T-cell (primary cell): ENCODE measurements at places on chromosomes 7 and 10.

GRCh38 chr7:120320218-120320961 lies 47.4 kb downstream of the KCND2 start:
- no peak for DNase-seq

DNA sequence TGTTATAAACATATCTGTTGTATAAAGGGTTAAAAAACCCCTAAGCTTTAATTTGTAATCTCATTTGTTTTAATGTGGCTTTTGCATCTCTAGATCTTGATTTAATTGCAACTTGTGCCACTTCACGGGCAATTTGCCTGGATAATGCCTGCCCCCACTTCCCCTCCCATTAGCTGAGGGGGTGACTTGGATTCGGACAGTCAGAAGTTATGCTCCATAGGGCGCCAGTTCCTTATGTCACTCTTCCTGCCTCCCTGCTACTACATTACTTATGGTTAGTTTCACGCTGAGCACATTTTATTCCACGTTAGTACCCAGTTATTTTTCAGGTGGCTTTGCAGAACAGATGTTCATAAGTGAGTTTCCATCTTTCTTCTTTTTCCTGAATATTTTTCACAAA lies 1015.2 kb upstream of the PHF14 start:
- DNase-seq, result no peak

DNA sequence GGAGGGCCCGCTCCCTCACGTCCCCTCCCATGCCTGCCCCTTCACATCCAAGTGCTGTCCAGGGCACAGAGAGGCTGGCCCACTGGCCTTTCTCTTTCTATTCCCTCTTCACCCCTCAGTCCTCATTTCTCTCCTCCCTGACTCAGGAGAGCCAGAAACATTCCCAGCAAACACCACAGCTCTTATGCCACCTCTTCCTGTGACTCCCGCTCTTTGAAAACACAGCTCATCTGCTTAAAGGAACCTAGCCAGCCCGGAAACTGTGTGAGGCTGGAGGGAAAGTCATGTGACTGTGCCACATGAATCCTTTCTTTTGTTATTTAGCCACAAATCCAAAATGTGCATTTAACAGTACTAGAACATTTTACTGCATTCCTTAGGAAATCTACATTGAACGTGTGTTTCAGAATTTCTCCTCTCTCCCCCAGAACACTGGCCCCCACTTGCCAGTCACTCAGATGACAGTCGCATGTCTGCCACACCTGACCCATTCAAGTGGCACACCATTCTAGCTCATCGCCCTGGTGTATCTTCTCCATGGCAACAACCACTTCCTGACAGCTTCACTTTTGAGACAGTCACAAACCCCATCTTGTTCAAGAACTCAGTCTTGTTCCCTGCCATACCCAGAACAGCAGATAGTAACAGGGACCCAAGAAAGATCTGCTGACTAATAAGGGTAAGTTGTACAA lies 42.8 kb downstream of the GRB10 start:
- DNase-seq, result peak; percentile 75

GRCh38 chr7:111126987-111127386 lies 36.1 kb downstream of the LRRN3 start:
- DNase-seq, result no peak

DNA sequence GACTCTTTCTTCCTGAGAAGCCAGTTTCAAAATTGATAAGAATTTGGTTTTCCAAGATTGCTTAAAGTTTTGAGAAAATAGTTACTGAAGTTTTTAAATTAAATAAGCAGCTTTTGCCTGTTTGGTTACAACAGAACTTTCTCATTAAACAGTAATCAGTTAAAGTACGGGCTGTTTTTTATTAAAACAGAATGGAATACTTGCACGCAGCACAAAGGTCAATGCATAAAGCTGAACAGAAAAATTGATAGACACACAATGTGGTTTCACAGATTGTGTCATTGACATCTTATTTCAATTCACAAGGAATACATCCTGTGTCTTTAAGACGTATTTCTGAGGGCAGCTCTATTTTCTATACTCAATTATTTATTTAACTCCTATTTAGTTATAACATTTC lies 192.2 kb downstream of the PRKG1 start:
- no peak for DNase-seq

DNA sequence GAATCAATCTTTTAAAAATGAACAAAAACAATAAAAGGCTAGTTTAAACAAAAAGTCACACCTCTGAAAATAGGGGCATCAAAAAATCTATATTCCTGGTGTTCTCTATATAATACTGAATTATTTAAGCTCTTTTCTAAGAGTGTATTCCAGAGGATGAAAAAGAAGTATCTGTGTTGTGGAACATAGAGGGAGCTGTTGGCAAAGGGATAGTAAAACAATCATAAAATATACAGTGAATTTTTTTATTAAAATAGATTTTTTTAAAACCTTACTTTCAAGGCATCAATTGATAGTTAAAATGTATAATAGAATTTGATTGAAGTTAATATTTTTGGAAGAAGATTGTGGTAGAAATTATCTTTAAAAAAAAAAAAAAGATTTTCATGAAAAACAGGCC lies 1409.1 kb upstream of the CELF2 start:
- DNase-seq, result no peak

GRCh38 chr7:81235997-81236396 lies 317.1 kb upstream of the SEMA3C start:
- DNase-seq, result no peak

- no peak for DNase-seq
These were observed 138.4 kb upstream of the HGF start for GRCh38 chr7:81908220-81908619.

DNA sequence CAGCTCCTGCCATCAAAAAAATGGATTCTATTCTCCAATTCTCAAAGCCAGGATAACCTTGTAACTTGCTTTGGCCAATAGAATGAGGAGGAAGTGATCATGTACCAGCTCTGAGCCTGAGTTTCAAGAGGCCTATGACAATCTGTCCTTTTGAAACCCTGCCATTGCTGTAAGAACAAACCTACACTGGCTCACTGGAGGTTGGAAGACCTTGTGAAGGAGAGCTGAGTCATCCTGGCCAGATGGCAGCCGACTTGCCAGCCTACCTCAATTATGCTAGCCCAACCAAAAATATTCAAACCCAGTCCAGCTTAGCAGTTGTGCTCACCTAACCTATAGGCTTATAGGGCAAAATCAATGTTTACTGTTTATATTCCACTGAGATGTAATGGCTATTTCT lies 93.0 kb downstream of the HGF start:
- DNase-seq, result no peak

- no peak for DNase-seq
These were observed 89.8 kb upstream of the TMEM72 start for GRCh38 chr10:44821290-44821689.

DNA sequence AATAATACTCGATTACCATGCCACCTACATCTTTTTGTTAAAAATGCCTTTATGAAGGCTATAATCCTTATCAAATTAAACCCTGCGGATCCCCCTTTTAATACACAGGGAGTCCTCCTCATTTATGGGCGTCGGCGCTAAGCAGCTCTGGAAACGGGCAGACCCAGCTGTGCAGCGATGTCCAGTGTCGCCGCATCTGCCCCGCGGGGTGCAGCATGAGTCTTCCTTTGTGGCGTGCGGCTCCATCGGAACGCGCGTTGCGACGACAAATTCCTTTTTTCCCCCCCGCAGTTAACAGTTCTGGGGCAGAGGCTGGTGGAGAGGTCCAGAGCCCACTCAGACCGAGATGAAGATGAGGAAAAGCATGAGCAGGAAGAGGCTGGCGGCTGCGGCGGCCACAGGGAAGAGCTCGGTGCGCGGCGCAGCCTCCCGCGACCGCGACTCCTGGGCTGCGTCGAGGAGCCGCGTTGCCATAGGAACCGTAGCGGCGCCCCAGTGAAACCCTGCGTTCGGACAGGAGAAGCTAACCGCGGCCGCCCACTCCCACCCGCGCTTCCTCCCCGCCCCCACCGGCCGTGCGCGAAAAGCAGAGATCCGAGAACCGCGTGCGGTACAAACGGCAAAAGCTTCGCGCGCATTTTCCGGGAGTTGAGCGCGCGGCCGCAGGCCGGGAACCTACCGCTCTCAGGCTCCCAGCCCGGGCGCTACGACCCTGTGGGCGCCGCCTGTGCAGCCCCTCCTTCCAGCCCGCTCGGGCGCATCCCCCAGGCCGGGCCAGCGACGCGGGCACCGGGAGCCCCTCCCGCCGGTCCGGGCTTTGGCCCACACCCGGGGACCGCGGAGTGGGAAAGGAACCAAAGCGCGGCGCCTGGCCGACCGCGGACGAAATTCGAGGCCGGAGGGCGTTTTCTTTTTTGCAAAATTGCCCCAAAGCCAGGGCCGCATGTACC lies 130.6 kb downstream of the SPAG6 start:
- DNase-seq, result no peak

- no peak for DNase-seq
These were observed 19.4 kb downstream of the GSTO2 start for GRCh38 chr10:104288355-104288754.

DNA sequence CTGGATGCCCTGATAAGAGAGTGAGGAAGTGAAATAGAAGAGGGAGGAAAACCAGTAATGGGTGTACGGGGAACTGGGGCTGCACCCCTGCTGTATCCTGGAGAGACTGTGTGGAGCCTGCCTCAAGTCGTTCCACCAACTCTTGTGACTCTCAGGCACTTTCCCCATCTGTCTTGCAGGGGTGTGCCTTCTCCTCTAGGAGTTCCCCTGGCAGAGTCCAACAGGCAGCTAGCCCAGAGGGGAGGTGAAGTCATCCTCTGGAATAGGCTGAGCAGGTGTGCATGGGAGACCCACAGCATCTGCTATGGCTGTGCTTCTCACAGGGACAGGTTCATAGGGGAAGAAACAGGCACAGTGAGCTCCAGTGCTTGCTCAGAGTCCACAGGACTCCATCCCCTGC lies 46.8 kb downstream of the WIPF3 start:
- no peak for DNase-seq

DNA sequence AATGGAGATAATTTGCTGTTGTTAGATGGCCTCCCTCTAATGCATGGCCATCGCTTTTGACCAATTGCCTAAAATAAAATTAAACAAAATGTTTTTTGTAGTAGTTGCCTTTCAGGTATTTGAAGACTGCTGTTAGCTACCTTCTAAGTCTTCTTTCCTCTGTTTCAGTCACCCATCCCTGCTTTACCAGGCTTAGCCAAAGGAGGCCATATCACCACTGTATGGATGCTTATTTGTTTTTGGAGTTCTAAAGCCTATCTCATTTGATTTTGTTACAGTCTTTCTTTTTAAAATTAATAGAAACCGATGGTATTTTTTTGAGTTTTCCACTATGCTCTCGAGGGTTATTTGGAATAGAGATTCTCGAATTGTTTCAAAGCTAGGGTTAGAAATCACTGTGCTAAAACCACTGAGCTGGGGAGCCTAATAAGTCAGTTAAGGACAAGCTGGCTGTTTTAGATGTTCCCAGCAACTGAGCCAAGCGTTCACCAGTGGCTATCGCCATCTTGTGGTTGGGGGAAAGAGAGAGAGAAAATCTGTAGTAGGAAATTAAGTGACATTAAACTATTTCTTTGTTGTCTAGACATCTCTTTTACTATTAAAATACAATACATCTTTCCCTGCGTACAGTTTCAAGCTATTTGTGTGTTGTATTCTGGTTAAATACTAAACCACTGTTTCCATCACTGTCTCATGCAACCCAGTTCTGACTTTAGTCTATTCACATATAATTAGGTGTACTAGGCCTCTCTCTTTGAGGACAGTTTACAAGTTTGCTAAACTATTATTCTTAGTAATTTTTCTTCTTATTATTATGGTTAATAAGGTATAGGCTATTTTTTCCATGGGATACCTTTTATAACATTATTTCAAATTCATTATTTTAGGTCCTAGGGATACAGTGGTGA lies 52.2 kb downstream of the GPR158 start:
- DNase-seq, result no peak

DNA sequence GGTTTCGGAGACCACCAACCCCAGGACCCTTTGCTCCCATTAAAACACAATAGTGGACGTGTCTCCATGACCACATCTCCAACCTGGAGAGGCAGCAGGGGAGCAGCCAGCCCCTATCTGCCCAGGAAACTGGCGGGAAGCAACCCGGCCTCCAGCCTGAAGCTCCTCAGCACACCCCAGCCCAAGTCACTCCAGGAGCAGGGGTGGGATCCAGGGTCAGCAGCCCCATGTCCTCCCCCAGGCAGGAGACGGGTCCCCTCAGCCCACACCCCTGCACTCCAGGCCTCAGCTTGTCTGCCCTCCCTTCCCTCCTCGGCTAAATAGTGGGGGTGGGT lies 601 bp downstream of the ADAM8 start:
- no peak for DNase-seq

- DNase-seq, result no peak
These were observed 182.7 kb upstream of the LYZL2 start for GRCh38 chr10:30812018-30812851.

- DNase-seq, result no peak
These were observed 121.5 kb upstream of the FAM3C start for GRCh38 chr7:121517591-121517990.

GRCh38 chr7:94272821-94273583 lies 121.7 kb upstream of the COL1A2 start:
- no peak for DNase-seq

GRCh38 chr7:133705596-133705995 lies 421.5 kb upstream of the LRGUK start:
- no peak for DNase-seq

DNA sequence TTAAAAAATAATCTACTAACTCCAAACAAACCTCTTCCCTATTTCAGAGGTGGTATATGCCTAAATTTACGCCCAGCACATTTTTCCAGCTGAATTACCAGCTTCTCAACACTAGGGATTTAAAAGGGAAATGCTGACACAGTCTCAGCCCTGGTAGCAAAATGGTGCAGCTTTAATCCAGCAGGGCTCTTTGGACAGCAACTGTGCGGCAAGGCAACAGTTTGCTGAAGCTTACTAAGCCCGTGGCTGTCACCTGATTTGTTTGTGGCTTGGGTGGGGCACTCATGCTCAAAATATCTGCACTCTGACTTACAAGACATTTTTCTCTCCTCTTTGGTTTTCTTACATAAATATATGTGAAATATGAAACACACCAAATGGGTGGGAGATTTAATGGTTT lies 206.7 kb downstream of the POU6F2 start:
- DNase-seq, result no peak

GRCh38 chr10:123559823-123560092 lies 106.4 kb upstream of the GPR26 start:
- DNase-seq, result no peak

DNA sequence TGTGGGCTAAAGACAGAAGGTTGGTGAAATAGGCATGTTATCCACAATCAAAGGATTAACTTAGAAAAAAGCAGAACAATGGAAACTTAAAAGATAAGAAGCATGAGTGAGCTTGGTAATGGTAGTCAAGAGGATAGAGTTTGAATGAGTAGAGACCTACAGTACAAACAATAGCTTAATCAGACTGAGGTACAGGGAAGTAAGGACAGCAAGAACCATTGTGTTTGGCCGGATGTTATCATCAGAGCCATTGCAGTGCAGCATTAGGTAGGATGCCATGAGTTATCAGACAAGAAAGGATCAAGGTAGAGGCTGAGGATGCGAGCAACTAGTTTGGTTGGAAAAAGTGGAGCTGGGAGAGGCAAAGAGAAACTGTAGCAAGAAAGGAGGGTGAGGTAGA lies 353.3 kb upstream of the VSTM2A start:
- DNase-seq, result no peak

- no peak for DNase-seq
These were observed 271.0 kb upstream of the COBL start for GRCh38 chr7:51587604-51588003.
